Spinal cord (tissue), 10 donors: ENCODE measurements at places on chromosomes 3 and 15. TPM values are rescaled to one million over a fixed set of nuclear protein-coding genes. Genes with fewer than 3 reads are reported as not detected.

GRCh38 chr15:55742498-55742926 is 440 bp downstream of the PRTG start:
- peak; percentile 86 for DNase-seq

CPLX3 gene
- total RNA-seq, result 0.20 TPM

GOLGA6L7 gene
- not detected for total RNA-seq

DNA sequence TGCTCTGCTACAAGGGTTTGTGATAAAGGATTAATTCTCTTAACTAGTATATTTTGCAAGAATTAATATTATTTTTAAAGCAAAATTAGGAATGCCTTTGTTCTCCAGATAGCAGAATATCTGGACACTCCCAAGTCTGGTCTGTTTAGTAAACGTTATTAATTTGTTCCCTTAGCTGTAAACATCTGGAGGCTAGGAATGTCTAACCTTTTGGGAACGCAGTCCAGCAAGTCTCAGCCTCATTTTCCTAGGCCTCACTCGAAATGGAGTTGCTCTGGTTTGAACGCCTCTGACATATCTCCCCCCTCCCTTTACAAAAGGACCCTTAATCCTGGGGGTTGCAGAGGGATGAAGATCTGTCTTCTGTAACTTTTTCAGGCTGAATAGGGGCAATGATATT is 59.3 kb upstream of the WNT7A start:
- no peak for DNase-seq

ARL6IP5 gene
- total RNA-seq, result 124 TPM

DNA sequence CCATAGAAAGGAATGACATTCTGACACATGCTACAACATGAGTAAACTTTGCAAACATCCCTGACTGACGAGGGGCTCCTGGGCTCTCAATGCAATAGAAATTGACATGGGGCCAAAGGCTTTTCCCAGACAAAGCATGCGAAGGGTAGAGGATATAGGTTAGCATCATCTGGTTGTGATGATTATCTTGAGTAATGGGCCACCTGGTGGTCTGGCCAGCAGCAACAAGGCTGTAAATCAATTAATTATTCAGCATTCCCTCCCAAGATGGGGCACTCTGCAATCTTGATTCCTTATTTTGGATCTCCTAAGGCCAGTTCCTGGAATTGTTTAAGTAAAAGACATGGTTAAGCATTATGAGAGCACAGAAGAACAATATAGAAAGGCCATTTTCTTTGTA is 99.2 kb downstream of the AGBL1 start:
- no peak for DNase-seq
